ENCODE measurements at places on chromosomes 7 and 10. TPM values are rescaled to one million over a fixed set of nuclear protein-coding genes. Genes with fewer than 3 reads are reported as not detected.

GRCh38 chr7:47685151-47685550, 103.2 kb upstream of the TNS3 start:
- DNase-seq, result no peak

GRCh38 chr10:78336402-78336791, 302.7 kb downstream of the RPS24 start:
- peak; percentile 51 for DNase-seq

- no peak for DNase-seq
These were observed 9.0 kb upstream of the BLVRA start for GRCh38 chr7:43749383-43749940.

Gene CAV2
- total RNA-seq, result 139 TPM

GRCh38 chr10:77700086-77700485, 62.5 kb upstream of the KCNMA1 start:
- no peak for DNase-seq
